Activated naive CD4-positive, alpha-beta T cell treated with Interleukin-2 at 50 U/mL for 16 hours (primary cell): ENCODE measurements at places on chromosomes 5 and 9.

DNA sequence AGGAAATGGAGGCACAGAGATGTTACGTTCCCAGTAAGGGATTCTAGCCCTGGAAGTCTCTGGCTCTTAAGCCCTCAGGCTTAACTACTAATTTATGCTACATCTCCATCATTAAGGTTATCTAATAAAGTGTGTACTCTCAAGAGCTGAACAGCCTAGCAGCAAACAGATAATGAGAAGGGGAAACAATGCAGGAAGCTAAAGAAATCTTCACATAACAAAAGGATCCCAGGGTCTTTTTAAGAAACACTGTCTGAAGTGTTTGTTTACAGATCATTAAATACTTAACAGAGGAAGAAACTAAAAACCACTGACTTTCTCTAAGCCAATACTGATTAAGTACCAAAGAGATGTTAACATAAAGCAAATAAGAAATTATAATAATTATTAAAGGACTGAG lies 129.0 kb downstream of the PAPPA start:
- no peak for DNase-seq

- DNase-seq = no peak
Observed at GRCh38 chr5:39846144-39846543, 421.4 kb upstream of the DAB2 start.

DNA sequence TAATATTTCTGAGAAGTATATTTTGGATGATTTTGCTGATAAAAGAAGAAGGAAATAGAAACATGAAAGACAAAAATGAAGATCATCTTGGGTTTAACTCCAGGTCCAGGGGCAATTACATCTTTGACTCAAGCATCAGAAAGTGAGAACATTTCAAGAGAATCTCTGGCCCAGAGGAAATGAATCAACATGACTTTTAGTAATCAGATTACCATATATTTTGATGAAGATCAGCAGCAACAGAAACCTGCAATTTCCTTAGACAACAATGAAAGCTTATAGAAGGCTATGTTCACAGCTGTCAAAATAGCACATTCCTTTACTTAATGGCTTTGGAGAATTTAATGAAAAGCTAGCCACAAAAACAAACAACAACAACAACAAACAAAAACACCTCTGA lies 638.1 kb downstream of the EFNA5 start:
- no peak for DNase-seq

GRCh38 chr5:155953335-155953734 lies 373.6 kb upstream of the SGCD start:
- no peak for DNase-seq

GRCh38 chr5:97844797-97845196 lies 661.8 kb upstream of the RIOK2 start:
- no peak for DNase-seq

GRCh38 chr9:6433410-6433809 lies 20.4 kb downstream of the UHRF2 start:
- no peak for DNase-seq

DNA sequence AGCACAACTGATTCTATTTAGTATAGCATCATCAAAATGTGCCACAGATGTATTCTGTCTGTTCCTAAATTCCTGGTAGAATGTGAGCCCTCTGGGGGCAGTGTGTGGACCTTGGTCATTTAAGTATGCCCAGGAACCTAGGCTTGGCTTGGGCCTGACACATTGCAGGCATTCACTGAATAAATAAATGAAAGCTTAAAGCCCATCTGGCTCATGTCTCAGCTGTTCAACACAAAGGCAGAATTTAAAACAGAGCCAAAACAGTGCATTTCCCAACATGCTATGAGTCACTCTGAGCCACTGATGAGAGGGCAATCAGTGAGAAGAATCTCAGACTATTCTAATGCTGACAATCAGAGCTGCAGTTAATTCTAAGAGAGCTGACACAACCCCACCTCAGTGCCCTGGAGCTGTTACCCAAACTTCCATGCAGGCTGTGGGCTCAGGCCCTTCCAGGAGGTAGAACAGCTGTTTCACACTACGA lies 8.1 kb downstream of the FAM193B start:
- no peak for DNase-seq

- DNase-seq = no peak
Observed at GRCh38 chr9:121138561-121138960, 63.1 kb downstream of the RAB14 start.

DNA sequence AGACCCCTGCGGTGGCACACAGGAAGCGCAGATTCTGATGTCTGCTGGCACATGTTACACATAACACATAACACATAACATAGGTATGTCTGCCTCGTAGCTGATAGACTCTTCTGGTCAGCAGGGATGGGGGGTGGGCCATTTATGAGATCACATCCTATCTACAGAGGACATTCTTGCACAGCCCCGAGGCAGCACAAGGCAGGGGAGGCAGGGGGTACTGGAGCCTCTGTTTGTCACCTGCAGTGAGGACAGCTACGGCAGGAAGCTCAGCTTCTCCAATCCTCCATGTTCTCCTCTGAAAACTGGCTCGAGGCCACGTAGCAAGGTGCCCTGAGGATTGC lies 16.7 kb upstream of the MED10 start:
- no peak for DNase-seq

DNA sequence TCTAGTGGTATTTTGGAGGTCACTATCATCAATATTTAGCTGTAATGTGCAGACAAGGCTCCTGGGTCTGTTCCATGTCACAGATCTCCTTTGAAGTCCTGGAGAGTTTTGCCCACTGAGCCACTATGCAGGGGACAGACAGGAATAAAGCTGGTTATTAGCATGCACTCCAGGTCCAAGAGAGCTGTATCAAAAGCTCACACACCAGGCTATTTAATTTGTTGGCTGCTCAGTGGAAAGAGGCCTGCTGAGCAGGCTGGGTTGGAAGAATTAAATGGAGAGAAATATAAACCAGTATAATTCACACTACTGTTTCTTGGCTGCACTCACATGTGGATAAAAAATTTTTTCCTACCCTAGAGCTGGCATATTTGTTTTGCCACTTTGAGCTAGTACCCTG lies 113.8 kb upstream of the TAF11L2 start:
- no peak for DNase-seq

GRCh38 chr9:23825700-23826099 lies 340 bp downstream of the ELAVL2 start:
- DNase-seq = no peak

GRCh38 chr9:14318361-14318760 lies 4.4 kb upstream of the NFIB start:
- DNase-seq = no peak

- DNase-seq = no peak
Observed at GRCh38 chr9:117485176-117485575, 70.3 kb upstream of the ASTN2 start.

DNA sequence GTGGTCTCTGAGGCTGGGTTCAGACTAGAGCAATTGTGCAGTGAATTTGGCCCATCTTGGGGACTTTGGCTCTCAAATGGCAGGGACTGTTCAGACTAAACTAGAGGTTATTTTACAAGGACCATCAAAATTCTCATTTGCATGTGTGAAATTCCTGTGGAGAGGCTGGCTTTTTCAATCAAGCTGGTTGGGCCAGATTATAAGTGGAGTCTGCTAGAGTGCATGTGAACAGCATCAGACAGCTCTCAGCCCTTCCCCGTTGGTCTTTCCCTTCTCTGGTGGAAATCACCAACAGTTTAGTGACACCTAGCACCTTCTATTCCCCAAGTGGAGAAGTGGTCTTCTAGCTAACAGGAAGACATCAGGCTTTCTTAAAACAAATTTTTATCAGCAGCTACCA lies 301.3 kb downstream of the CWC27 start:
- DNase-seq = no peak

GRCh38 chr5:76787237-76787636 lies 31.6 kb upstream of the F2RL1 start:
- DNase-seq = no peak

DNA sequence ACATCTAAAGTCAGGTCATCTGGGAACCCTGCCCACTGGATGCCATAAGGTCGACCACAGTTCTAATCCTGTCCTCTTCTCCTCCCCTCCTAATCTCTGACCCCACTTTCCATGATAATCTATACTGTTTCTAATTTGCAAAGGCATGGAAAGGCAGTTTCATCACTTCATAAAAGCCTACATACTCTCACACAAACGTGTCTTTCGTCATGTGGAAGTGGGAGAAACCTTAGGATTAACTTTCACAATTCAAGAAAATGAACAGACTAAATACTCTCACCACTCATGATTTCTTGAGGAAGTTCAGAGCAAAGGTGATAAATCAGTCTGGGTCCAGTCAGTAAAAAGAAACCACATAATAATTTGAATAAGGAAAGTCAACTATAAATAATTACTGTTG lies 5.5 kb downstream of the FANCC start:
- DNase-seq = no peak

DNA sequence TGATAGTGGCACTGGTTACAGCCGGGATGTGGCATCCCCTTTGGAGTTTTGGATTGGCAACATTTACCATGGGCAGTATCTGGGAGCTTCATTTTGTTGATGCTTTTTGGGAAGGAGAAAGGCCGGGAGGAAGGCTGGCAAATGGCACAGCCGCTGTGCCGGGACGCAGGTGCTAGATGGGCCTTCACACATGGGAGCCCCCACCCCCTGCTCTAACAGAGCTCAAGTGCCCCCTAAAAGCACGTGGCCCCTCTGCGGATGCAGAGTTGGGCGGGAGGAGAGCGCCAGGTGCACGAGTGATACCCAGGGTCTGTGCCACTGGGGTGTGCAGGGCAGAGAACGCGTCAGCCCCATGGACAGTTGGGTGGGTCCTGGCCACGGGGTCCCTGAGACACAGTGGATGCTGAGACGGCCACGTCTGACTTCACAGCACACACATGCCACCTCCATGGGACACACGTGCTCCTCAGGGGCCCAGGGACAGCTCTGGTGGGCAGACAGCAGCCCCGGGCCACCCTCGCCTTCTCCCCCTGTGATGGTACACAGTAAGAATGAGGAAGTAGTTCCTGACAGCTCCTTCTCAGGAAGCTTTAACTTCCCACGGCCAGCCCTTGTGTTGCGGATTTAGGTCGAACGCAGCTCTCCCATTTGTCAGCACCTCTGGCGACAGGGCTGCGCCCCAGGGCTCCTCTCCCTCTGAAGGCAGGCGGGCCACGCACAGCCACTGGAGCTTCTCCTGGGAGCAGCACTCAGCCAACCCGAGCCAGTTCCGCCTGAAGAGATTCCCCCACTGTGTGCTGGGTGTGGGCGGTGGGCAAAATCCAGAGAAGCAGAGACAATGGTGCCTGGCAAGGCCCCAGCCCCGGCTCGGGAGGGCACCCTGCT lies 10.8 kb downstream of the SLC9A3 start:
- DNase-seq = no peak

DNA sequence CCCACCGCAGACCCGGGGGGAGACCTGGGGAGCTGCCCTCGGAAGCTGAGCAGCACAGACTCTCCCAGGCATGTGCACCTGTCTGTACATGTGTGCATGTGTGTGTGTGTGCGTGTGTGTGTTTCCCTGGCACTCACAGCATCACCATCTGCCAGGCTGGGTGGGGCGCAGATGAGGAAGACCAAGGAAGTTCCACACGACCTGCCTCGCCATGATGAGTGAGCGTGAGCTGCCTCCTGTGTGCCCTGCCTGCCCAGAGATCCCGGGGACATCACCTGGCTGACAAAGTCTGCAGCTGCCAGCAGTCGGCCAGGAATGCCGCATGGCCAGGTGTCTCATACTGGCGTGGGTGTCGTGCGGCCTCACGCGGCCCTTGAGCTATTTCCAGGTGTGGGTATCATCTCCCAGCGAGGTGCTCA lies 4.0 kb upstream of the GPSM1 start:
- DNase-seq = no peak

- DNase-seq = no peak
Observed at GRCh38 chr5:150587856-150588595, 52.4 kb upstream of the SYNPO start.

GRCh38 chr9:92614763-92615461 lies 55.0 kb downstream of the IPPK start:
- no peak for DNase-seq

GRCh38 chr9:135282808-135283207 lies 195.3 kb downstream of the OLFM1 start:
- no peak for DNase-seq

DNA sequence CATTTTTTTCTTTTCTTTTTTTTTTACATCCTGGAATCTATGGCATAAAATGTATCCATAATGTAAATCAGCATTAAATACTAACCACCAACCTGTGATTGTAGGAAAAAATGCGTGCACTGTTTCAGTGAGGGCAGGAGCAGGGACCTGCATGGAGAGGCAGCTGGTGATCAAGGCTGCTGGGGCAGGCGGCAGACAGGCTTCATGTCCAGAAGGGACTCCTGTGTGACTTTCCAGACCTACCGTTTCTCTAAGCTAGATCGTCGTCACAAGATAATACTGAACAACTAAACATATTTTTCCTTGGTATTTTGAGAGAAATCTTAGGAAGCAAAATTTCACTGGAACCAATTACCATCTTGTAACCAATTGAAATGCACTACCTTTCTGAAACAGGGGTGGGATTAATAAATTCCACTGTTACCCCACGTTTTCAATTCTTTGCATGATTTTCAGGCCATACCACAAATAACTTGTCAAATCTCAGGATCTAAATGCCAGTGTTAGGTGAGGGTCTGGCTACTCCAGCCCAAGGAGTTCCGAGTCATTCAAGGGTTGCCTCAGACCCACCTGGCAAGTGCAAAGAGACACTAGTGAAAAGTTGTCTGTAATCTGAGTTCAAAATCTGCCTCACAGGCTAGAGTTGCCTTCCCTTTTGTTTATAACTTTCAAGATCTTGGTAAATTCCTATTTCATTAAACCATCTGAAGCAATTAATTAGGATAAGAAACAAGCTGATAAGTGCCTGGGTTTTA lies 198.2 kb downstream of the SEMA5A start:
- DNase-seq = no peak

DNA sequence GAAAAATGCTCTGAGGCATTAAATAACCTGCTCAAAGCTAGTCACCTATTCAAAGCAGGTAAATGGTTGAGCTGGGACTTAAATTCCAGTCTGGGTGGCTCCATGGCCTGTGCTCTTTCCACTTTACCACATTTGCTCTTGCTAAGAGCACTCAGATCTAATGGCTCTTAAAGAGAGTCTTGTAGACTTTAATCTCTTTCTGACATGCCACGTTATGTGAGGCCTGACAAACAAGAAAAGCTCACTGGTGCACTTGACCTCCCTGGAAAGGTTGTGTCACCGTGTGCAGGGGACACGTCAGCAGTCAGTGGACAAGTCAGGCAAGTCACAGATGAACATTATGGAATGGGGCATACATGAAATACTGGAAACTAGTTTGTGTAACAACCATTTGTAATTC lies 129.9 kb upstream of the RPS23 start:
- DNase-seq = no peak

DNA sequence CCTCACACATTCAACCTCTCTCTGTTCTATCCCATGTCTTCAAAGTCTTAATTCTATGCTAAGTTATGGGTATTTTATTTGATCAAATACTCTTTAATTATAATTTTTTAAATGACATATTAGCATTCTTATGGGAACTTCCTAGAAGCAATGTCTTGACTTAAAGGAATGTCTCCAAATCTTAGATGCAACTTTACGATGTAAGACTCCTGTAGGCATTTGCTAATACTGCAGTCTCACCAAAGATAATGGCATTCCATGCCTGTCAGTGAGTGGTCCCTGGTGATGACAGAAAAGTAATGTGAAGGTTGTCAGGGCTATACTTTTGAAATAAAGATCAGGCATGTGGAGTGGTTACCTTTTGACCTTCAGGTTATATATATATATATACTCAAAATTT lies 1654.2 kb upstream of the WWC1 start:
- no peak for DNase-seq

- no peak for DNase-seq
Observed at GRCh38 chr5:149423049-149423793, 44.1 kb upstream of the IL17B start.

- no peak for DNase-seq
Observed at GRCh38 chr9:80218328-80218727, 646.6 kb downstream of the TLE4 start.

- no peak for DNase-seq
Observed at GRCh38 chr5:147712019-147712418, 70.5 kb downstream of the JAKMIP2 start.
